ENCODE measurements at places on chromosomes 11 and 22.

GRCh38 chr11:123218451-123218850 is 23.4 kb upstream of the CLMP start:
- DNase-seq: no peak

GRCh38 chr11:72808331-72808798 is 5.8 kb upstream of the ATG16L2 start:
- no peak for DNase-seq

GRCh38 chr11:75481922-75482606 is 43.7 kb downstream of the GDPD5 start:
- no peak for DNase-seq

GRCh38 chr11:288478-289397 is at the start of gene PGGHG:
Gene PGGHG (plus strand): TSS chr11:289126. CDS start chr11:289817, 691 bp downstream.
- DNase-seq: peak; percentile 96

GRCh38 chr11:96943970-96944369 is 554.2 kb downstream of the JRKL start:
- no peak for DNase-seq

DNA sequence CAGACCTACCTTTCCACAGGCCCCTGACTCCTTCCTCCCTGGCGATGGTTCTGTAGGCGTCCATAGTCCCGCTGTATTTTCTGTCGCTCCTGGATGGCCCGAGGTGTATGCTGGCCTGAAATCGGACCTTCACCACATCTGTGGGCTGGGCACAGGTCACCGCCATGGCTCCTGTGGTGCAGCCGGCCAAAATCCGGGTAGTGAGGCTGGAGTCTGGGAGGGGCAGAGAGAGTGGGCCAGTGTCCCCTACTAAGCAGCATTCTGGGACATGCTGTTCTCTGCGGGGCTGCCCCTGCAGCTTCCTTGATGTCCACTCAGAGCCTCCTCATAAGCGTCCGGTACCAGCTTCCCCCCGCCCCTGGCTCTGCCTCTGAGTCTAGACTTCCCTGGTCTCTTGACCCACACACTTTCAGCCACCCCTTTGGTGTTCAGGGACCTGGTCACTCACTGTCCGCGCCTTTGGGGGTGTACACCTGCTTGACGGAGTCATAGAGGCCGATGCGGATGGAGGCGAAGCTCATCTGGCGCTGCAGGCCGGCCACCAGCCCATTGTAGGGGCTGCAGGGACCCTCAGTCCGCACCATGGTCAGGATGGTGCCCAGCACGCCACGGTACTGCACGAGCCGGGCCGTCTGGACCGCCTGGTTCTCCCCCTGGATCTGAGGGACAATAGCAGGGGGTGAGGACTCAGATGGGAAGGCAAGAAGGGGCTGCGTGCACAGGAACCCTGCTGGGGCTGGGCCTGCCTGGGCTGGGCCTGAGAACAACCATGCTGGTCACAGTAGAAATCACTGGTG is 3.0 kb downstream of the UCP3 start:
- DNase-seq: no peak

DNA sequence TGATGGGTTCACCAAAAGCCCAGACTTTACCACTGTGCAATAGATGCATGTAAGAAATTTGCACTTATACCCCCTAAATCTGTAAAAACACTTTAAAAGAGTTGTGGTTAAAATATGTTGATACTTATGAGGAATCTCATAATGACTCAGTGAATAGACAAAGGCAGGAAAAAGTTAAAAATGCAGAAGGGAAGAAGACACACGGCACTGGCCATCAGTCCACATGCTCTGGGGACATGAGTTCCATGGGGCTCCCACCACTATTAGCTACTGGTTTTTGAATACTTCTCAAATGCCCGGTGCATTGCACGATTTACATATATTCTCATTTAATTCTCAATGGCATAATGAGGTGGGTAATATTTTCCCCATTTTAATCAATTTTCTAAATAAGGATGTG is 59.3 kb upstream of the BLID start:
- DNase-seq: no peak

DNA sequence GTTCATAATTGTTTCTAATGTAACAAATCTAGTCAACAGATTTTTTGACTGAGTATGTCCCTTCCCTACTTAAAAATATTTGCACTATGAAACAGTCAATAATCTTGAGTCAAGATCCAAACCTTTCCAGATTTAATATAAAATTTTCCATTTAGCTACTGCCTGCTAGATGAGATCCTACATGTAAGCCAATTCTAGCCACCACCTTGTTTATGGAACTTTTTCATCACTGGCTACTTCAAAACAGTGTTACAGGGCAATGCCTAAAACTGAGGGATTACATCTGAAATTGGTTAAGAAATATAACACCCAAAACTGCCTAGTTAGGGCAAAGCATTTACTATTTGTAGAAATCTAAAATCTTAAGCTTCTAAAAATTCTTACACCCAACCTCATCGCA is 10.5 kb upstream of the FUT4 start:
- no peak for DNase-seq

GRCh38 chr11:863910-864827 is 21.5 kb downstream of the TSPAN4 start:
- no peak for DNase-seq

GRCh38 chr11:12272821-12273617 is 104.4 kb upstream of the PARVA start:
- DNase-seq: peak; percentile 44

GRCh38 chr11:130740819-130741218 is 175.5 kb downstream of the SNX19 start:
- no peak for DNase-seq

- peak; percentile 56 for DNase-seq
These were observed 72.5 kb upstream of the AMPD3 start for GRCh38 chr11:10382518-10382917.

DNA sequence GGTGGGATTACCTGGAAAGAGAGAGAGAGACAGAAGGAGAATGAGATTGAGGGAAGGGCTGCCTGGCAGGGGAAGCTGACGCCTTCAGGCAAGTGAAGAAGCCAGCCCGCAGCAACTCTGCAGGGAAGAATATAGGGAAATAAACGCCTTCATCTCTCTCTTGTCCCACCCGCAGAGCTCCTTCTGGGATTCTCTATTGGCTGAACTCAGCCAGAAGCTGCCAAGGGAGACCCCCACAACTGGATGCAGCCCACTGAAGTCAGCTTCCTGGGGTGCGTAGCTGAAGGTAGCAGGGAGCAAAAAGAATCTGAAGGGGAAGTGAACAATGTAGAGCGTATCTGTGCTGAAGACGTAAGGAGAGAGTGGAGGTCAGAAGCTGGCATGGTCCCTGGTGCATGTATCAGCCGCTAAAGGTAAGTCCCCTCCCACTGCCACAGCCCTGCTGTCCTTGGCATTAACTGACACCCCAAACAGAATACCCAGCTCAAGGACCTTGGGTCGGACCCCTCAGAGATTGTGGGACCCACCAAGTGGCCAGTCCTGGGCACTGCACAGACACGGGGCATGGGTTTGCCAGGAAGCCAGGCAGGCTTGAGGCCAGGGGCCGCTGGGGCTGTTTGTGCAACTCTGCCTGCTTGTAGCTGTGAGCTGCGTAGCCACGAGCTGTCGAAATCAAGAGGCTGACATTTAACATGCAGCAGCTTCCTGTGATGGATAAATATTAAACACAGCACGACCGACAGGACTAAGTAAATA is 469.9 kb downstream of the MN1 start:
- DNase-seq: peak; percentile 85

- DNase-seq: no peak
These were observed 1297.8 kb downstream of the TBC1D22A start for GRCh38 chr22:48060266-48060665.

DNA sequence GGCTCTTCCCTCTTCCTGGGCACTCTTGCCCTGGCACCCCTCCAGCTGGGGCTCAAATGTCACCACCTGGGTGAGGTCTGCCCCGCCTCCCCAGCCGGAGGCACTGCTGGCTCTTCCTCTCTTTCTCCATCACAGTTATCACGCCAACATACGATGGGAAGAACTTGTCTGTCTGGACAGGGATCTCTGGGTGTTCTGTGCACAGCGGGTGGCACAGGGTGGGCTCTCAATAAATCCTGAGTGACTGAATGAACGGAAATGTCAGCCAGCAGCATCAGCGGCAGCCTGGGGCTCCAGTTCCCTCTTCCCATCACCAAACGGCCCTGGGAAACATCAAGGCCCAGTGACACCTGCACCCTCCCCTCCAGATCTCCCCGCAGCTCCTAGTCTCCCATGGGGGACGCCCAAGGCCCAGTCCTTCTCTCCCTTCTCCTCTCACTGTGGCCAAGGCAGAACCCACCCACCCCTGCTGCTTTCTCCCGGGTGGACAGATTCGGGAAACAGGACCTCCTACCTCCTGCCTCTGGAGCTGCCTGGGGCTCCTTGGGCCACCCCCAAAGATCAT is 440 bp upstream of the SLC25A45 start:
- DNase-seq: no peak

- no peak for DNase-seq
These were observed 905.5 kb upstream of the RAG2 start for GRCh38 chr11:37503411-37504059.

GRCh38 chr11:48008951-48009270 is 28.6 kb downstream of the PTPRJ start:
- no peak for DNase-seq

- peak; percentile 53 for DNase-seq
These were observed 31.6 kb upstream of the ARHGAP32 start for GRCh38 chr11:129223701-129224149.

DNA sequence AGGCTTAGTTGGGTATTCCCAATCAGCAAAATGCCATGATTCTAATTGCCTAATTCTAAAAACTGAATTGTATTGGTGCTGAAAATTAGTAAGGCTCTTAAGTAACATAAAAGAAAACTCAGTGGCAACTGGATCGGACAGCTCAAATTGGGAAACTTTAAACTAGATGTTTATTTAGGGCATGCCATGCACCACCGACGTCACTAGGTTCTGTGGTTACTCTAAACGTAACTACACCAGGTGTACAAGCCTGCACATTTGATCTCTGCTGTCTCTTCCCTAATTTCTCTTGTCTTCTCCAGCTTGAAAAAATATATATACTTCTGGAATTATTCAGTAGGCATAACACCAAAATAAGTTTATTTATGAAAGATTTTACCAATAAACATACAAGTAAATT is 378.2 kb downstream of the DCDC1 start:
- DNase-seq: no peak

DNA sequence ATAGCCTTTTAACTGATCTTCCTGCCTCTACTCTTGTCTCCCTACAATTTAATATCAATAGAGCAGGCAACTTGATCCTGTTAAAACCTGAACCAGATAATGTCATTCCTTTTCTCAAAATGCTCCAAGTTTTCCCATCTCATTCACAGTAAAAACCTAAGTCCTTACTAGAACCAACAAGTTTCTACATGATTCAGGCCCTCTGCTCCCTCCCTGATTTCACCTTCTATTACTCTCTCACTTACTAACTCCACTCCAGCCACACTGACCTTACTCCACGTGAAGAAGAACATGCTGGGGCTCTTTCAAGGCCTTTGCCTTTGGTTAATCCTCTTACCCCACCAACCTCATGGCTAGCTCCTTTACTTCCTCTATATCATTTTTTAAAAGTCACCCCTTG is 71.1 kb downstream of the PRCP start:
- DNase-seq: no peak

- DNase-seq: no peak
These were observed 12.0 kb downstream of the YWHAH start for GRCh38 chr22:31956360-31956759.

GRCh38 chr22:50482107-50483074 is 1.0 kb downstream of the ADM2 start:
- DNase-seq: no peak

GRCh38 chr11:122215244-122215992 is 99.4 kb upstream of the BLID start:
- DNase-seq: peak; percentile 92

DNA sequence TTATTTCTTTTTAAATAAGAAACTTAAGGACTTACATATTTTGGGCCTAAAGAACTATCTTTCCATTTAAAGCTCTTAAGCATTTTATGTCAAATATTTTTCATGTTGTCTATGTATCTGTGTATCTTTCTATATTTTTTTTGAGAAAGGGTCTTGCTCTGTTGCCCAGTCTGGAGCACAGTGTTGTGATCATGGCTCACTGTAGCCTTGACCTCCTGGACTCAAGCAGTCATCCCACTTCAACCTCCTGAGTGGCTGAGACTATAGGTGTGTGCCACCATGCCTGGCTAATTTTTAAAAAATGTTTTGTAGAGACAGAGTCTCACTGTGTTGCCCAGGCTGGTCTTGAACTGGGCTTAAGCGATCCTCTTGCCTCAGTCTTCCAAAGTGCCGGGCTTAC is 8.0 kb downstream of the STT3A start:
- DNase-seq: no peak

DNA sequence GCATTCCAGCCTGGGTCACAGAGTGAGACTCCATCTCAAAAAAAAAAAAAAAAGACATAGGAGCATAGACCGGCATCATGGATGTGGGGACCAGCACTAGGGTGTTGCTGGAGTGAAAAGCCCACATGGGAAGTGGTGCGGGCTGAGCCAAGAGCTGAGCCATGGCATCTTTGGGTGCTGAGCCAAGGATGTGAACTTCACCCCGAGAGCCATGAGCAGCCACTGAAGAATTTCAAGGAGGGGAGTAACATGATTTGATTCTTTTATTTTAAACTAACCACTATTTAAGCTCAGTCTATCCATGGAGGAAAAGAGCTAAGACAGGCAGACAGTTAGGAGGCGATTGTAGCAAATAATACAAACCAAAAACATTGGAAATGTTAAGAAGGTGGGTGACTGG is 57.4 kb downstream of the AHNAK start:
- DNase-seq: peak; percentile 51

GRCh38 chr11:34792814-34793258 is 123.3 kb downstream of the APIP start:
- no peak for DNase-seq

GRCh38 chr11:59560702-59561473 is 49.5 kb downstream of the OR4D9 start:
- peak; percentile 94 for DNase-seq

DNA sequence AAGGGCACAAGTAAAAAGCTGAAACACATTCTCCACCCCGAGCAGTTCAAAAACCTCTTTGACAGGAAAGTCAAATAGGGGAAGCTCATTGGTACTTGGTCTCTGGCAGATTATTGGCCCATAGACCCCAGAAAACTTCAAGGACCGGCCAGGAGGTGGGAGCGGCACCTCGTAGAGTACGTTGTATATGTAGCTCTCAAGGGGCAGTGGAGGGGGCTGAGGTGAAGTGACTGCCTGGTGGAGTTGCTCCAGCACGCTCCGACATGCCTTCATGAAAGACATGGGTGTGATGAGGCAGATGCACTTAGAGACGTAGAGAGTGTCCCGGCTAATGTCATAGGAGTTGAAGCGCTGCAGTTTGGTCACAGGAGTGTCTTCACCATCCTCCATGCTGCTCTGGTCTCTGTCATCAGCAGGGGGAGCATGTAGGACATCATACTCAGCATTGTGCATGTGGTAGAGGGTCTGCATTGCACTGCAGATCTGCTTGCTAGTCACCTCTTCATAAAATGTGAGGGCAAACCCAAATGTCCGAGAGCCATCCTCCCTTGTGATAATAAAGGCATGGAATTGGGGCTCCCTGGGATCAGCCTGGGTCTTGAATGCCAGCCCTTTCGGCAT is 61.3 kb downstream of the DENND5A start:
- no peak for DNase-seq

DNA sequence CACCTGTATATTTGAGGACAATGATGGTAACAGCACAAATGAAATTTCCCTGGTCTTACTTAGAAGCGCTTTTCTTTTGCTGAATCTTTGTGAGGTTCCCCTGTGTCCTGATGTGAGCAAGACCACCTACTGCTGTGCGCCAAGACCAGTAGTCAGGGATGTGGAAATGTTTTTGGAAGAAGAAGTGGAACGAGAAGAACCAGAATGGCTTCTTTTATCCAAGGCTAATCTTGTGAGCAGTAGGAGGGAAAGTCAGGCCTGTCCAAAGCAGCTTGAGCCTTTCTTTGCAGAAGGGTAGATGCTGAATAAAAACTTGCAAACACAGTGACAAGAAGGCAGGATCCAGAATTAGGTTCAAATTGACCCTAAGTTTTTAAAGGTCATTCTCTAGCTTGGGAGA is 223.0 kb downstream of the FAT3 start:
- no peak for DNase-seq
